Stimulated activated CD4-positive, alpha-beta T cell treated with anti-CD3 and anti-CD28 coated beads, Interleukin-4, amount 100 ng/mL, for 4 hours (primary cell): ENCODE measurements at places on chromosomes 1 and 21.

DNA sequence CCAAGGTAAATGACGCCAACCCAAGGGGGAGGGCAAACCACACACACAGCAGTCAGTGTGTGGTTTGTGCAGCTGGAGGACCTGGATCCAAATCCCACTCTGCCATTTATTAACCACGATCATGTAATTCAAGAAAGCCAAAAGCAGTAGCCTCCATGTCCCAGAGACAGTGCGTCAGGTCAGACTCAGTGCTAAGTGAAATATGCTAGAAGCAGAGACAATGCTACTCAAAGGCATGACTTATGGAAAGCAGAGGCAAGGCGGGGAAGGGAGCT, 13.6 kb downstream of the TTC39A start:
- DNase-seq: no peak

- no peak for DNase-seq
Measured at GRCh38 chr1:82837766-82838465, 1037.2 kb downstream of the ADGRL2 start.

DNA sequence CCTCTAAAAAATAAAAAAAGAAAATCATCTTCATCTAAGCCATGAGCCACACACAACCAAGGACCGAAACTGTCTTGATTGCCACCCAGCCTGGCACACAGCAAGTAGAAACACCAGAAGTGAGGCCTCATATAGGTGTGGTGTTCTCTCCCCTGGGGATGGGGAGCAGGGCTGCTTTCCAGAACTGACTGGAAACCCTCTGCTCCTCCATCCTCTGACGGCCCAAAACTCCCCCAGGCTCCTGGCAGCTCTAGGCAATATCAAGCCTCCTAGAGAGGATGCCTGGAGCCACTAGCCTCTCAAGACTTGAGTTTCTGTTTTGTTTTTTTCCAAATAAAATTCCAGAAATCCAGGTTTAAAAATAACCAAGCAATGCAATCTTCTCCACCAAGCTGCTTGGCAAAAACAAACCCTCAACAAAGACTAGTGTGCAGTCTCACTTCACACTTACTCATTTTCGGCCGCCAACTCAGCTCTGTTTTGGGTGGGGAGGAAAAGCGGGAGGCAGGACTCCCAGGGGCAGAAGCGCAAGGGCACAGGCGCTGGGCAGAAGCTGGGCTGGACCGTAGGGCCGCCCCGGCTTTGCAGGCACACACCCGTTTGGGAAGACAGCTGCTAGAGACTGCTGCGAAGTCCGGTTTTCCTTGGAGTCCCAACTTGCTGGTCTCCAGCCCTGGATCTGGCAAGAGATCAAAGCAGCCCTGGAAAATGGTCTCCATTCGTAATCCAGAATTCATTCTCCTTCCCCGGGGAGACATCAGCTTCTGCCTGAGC, 78.2 kb upstream of the CAPZB start:
- no peak for DNase-seq

GRCh38 chr1:50502147-50502546, 78.9 kb upstream of the DMRTA2 start:
- DNase-seq: no peak

DNA sequence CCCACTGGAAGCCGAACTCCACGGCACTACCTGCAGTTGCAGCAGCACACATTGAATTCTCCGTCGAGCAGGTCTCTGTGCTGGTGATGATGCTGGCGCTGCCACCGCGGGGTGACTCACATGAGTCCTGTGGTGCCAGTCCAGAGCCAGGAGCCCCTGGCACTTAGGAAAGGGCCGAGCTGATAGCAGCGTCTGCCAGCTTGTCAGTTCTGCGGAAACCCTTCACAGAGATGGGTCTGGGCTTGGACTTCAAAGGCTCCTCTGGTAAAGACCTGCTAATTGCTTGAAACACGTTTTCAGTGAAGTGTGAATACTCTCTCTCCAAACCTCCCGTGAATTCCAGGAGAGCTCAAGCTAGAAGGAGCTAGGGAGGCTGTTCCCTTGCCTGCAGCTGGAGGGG, 92.2 kb downstream of the GRIK3 start:
- no peak for DNase-seq

GRCh38 chr1:170836141-170836540, 99.2 kb upstream of the MROH9 start:
- DNase-seq: no peak

- DNase-seq: peak; percentile 80
Measured at GRCh38 chr1:7953850-7954609, 7.5 kb upstream of the PARK7 start.

- no peak for DNase-seq
Measured at GRCh38 chr1:1359664-1360468, 1.5 kb upstream of the MXRA8 start.

DNA sequence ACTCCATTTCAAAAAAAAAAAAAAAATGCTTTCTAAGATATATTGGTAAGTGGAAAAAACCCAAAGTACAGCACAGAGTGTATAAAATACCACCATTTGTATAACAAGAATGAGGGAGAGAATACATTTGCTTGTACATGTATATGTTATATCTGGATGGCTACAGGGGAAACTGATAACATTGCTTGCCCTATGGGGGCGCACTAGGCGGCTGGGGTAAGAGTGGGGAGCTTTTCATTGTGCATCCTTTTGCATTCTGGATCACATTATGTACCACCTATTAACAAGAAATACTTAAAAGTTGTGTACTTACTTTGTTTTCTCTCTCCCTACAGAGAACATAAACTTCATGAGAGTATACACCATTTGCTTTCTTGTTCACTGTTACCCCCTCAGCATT, 28.6 kb upstream of the OPRD1 start:
- DNase-seq: no peak

GRCh38 chr1:62424411-62424810, 12.4 kb upstream of the USP1 start:
- DNase-seq: no peak

DNA sequence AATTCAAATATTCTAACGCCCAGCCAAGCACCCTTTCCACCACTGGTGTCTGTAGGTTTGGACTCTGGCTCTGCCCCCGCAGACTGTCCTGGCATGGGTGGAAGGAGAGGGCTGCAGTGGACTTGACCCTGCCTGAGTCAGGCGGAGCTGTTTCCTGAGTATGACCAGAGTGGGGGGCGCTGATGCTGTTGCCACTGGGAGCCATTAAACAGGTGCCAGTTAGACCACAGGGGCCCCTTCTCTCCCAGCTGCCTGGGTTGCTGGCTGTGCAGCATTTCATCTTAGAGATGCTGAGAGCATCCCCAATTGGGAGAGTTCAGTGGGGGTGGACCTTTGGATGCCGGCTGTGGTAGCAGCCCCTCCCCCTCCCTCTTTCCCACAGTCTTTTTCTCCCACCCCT, 539.5 kb downstream of the MATN1 start:
- DNase-seq: no peak

DNA sequence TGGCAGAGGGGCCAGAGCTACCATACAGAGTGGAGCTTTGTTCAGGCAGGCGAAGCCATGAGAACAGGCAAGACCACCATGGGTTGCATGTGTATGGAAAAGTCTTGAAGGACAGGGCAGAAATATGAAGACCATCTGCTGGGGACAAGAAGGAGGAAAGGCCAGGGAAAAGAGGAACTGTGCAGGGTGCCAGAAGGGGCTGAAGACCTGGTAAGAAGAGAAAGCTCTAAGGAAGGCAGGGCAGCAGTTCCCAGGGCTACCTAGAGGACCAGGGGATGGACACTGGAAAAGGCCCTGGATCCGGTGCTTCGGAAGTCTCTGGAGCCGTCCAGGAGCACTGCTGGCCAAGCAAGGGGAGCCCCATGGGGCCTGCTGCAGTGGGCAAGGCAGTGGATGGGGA, 43.4 kb downstream of the PKP1 start:
- no peak for DNase-seq

DNA sequence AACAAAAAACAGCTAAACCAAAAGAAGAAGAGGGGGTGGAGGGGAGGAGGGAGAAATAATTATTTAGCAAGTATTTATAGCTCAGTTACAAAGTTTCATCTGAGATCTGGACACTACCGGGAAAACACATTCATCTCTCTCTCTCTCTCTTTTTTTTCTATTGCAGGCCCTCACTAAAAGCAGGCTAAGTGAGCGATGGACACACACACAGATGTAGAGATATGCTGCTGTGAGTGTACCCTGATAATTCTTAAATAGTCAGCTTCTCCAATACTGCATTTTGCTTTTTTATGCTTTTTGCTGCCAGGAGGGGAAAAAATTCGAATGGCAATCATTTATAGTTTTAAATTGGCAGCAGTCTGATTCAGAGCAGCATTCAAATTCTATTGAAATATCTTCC, 65.0 kb downstream of the LPAR3 start:
- no peak for DNase-seq

DNA sequence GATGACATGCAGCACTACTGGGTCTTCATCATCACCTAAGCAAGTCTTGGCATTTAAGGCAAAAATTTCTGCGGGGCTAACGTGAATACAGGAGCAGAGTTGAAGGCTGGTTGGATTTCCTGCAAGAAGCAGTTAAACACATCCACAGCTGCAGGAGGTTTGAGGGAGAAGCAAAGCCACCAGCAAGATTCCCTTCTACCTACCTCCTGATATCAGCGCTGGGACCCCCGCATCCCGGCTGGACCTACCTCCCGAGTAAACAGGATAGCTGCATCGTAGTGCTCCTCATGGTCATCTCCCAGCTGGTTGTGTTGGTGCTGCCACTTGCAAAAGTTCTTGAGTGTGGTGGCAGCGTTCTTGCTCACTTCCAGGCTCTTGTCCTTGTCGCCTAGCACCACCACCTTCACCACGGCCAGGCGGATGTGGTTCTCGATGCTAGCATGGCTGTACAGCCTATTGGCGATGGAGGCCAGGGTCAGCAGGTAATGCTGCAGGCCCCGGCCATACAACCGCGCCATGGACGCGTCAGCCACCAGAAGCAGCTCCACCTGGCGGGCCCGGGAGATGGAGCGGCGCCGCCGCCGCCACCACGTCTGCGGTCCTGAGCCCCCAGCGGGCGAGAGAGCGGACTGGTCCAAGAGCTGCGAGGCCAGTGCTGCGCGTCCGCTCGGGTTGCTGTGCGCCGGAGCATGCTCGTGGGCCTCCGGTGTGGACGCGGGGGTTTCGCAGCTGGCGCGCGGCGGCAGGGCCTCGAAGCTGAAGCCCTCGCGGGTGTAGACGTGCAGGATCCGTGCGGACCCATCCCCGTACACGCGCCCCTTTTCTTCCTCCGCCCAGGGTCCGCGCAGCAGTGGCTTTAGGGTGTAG, 1.6 kb downstream of the ADAMTS5 start:
- DNase-seq: no peak

DNA sequence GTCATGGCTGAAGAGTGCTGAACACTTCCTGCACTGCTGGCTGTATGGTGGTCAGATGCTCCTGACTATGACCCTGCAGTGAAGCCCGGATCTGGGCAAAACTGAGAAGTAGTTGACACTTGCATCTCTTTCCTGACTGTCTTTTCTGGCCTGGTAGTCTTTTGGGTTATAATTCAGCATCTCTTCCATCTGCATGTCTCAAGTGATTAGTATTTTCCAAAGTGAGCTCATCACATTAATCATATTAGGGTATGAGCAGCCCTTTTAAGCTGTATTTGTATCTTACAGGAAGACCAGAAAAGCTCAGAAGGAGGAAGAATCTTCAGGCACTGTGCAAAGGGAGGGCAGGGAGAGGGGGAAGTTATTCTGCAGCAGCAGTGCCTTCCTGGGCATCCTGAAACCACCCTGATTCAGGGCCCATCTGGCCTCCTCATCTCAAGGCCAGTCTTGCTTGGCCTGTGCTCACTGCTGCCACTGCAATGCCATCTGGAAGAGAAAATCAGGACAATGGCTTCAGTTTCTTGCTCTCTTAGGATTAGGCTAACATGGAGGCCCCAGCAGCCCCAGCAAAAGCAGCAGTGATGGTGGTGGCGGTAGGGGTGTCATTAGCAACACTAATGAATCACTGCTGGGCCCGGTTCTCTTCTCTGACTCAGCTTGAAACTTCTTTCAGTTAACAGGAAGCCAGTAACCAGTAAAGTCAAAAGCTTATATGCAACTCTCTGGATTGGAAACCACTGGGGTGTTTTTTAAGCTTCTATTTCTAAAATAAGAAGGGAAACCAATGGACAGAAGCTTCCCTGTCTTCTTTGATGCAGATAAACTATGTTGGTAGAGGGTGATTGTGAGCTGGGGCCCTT, 63.3 kb upstream of the WDR26 start:
- DNase-seq: peak; percentile 54

- no peak for DNase-seq
Measured at GRCh38 chr1:29708381-29708780, 472.1 kb downstream of the PTPRU start.

DNA sequence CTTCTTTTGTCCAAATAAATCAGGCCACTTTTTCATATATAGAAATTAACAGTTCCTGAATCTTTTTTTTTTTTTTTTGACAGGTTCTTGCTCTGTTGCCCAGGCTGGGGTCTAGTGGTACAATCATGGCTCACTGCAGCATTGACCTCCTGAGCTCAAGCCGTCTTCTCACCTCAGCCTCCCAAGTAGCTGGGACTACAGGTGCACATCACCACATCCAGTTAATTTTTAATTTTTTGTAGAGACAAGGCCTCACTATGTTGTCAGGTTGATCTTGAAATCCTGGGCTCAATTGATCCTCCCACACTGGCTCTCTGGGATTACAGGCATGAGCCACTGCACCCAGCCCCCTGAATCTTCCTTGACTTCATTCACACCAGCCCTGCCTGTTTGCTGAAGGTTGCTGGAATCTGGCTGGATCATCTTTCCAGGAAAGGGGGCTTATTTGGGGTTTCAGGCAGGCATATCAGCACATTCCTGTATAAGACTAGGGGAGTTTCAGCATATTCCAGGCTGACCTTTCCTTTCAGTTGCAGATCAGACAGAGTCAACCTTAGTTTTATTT, 78.2 kb upstream of the ARHGAP29 start:
- no peak for DNase-seq

DNA sequence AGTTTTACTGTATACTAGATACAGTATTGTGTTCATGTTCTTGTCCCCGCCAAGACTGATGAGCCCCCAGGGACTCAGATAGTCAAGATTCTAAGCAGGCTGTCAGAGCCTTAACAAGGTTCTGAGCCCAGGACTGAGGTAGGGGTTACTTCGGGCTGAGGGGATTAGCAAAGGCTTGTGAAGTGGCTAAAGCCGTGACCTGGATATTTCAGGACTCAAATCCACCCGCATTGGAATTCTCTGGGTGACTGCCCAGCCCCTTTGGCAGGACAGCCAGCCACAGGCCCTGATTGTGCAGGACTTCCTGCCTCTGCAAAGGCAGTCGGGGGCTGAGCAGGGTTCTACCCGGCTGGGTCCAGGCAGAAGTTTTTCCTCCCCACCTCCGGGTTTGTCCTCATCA, at the start of gene PLA2G5:
Gene PLA2G5, plus strand, starts transcription at position 321 of the 400 bp plus-strand sequence. CDS start 14,637 bp downstream, outside the sequence.
- no peak for DNase-seq
